ENCODE measurements at places on chromosomes 6 and 20. TPM values are rescaled to one million over a fixed set of nuclear protein-coding genes. Genes with fewer than 3 reads are reported as not detected.

- no peaks in the 10 kb centered on the region for H3K27me3 ChIP-seq
- 0 out of 2 replicates have a peak overlapping the region, but pooled peaks have one; percentile 4 for H3K27ac ChIP-seq
- peaks cover 34% of the 10 kb centered on the region for H3K36me3 ChIP-seq
- DNase-seq = no peak
- H3K4me3 ChIP-seq = no peak overlapping the region
Measured at GRCh38 chr20:38975539-38976120, 13.5 kb downstream of the DHX35 start.

DNA sequence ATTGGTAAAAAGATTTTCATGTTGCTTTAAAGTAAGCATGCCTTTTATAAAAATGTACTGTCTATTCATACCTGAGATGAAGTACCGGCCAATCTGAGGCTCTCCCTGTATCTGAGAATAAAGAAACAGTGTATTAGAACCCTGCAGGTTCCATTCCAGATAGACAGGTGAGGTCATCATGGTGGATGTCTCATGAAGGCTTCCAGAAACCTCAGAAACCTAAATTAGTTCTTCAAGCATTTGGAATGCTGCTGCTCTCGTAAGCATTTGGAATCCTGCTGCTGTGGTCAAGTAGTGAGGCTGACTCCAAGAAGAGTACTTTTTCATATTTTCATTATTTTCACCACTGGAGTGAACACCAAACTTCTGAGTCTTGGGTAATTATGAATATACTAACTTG lies 642.3 kb downstream of the MAFB start:
- no peak overlapping the region for H3K27ac ChIP-seq
- no peaks in the 10 kb centered on the region for H3K4me1 ChIP-seq
- H3K4me3 ChIP-seq = no peak overlapping the region
- DNase-seq = no peak
- H3K36me3 ChIP-seq = no peaks in the 10 kb centered on the region
- H3K27me3 ChIP-seq = no peaks in the 10 kb centered on the region

- no peak overlapping the region for H3K27ac ChIP-seq
- H3K4me1 ChIP-seq = peaks cover 11% of the 10 kb centered on the region
- DNase-seq = no peak
- no peak overlapping the region for H3K4me3 ChIP-seq
- no peaks in the 10 kb centered on the region for H3K27me3 ChIP-seq
Measured at GRCh38 chr6:4363656-4364055, 228.3 kb upstream of the ECI2 start.

- H3K36me3 ChIP-seq = no peaks in the 10 kb centered on the region
- H3K4me1 ChIP-seq = no peaks in the 10 kb centered on the region
- no peak overlapping the region for H3K27ac ChIP-seq
- H3K27me3 ChIP-seq = no peaks in the 10 kb centered on the region
- H3K4me3 ChIP-seq = no peak overlapping the region
- no peak for DNase-seq
Measured at GRCh38 chr6:72703093-72703492, 81.2 kb downstream of the KCNQ5 start.

Gene MATN4
- 0.50 TPM for total RNA-seq

Gene CLPSL2
- not detected for total RNA-seq

Gene PACRG
- not detected for total RNA-seq

Gene HNF4A
- not detected for total RNA-seq

Gene HLA-DOA
- not detected for total RNA-seq
